ENCODE measurements at places on chromosomes 11 and 22.

DNA sequence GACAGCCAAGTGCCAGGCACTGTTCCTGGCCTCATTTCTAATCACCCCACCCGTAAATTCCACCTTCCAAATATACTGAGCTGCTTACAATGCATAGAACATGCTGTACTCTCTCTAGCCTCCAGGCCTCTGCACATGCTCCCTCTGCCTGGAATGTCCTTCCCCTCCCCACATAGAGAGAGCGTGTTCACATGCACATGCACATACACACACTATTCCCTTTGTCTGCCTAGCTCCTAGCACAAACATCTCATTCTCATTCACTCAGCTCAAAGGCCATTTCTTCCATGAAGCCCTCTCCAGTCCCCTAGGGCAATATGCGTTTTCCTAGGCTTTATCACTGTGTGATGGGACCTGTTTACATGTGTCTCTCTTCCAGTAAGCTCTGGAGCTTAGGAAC lies 144.6 kb downstream of the WT1 start:
- DNase-seq: no peak

GRCh38 chr11:20235164-20235563 lies 74.9 kb upstream of the DBX1 start:
- DNase-seq: no peak

DNA sequence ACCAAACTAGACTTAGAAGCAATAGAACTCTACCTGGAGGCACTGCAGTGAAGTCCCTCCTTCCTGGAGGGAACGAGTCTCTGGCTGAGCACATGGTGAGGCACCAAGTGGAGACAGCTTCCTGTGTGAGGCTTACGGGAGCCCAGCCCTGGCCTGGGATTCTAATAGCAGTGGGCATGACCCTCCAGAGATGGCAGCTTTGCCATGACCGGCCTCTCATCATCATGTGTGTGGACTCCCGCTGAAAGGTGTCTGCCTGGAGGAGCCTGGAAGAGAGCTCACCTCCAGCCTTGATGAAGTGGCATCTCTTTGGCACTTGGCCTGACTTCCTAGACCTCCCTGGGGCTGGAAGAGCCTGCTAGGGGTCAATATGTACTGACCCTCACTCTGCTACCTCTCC lies 8.0 kb downstream of the DGAT2 start:
- no peak for DNase-seq

GRCh38 chr11:39365809-39366436 lies 2093.5 kb downstream of the LRRC4C start:
- no peak for DNase-seq

DNA sequence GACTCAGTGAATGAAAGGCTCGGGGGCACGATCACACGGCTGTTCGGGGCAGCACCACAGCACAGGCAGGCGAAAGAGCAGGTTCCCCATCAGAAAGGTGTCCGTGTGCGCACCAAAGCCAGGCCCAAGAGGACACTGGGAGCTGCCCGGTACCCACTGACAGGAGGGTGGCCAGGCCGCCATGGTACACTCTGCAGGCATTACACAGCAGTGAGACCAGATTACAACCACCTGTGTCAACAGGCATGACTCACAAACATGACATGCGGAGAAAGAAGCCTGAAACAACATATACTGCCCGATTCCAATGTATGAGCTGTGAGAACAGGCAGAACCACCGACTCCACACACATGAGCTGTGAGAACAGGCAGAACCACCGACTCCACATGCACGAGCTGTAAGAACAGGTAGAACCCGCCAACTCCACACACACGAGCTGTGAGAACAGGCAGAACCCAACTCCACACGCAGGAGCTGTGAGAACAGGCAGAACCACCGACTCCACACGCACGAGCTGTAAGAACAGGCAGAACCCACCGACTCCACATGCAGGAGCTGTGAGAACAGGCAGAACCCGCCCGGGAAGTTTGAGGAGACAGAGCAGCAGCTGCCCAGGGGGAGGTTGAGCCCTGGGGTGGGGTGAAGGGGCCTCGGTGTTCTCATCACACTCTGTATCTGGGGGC lies 32.6 kb downstream of the KIAA0930 start:
- no peak for DNase-seq

DNA sequence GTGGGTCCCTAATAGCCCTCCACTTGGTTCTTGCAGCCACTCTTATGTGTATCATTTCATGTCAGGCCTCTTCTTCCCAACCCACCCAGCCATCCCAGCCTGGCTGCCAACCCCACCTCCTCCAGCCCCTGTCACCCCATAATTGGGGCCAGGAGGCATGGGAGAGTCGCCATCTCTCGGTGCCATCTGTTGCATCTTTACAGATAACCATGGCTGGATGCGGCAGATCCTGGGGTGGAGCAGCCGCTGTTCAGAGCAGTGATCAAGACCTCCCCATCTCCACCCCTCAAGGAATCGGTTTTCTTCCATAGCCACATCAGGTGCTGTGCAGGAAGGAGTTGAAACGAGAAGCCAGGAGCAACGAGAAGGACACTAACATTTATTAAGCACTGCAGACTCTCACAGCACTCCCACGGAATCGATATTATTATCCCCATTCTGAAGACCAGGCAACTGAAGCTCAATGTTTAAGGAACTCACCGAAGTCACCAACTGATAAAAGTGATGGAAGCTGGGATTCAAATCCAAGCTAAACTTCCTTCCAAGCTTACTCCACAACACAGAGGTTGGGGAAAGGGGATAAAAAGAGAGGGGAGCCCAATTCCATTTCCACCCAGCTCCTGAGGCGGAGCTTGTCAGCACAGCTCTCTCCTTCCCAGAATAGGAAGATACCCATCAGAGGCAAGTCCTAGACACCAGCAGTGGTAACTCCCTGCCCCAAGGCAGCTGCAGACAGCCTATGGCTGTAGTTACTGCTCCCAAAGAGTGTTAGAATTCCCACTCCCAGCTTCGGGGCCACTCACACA lies 2.7 kb downstream of the SLC43A1 start:
- DNase-seq: no peak

DNA sequence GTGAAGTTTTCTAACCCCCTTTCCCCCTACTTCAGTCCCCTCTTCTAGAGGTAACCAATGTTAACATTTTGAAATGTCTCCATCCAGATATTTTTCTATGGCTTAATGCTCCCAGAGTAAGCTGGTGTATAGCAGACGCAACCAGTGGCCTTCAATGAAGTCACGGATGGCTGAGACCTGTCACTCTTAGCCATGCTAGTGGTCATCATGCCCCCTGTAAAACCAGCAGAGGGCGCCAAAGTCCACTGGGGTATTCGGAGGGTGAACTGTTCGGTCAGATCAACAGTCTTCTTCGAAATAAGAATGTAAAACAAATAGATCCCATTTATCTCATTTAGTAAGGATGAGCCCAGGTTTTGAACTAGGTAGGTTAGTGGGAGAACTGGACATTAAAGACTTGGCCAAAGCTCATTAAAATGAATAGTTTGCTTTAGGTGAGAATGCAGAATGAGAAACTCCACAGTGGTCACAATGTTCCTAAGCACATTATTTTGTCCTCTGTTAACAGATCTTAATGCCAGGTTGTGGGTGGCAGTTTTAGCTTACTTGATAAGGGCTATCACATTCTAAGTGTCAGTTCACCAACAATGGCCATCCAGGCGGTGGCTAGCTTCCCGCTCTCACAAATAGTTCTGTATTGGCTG lies 8.6 kb upstream of the MMP8 start:
- no peak for DNase-seq

- no peak for DNase-seq
Measured at GRCh38 chr11:112624431-112624830, 336.8 kb upstream of the NCAM1 start.

DNA sequence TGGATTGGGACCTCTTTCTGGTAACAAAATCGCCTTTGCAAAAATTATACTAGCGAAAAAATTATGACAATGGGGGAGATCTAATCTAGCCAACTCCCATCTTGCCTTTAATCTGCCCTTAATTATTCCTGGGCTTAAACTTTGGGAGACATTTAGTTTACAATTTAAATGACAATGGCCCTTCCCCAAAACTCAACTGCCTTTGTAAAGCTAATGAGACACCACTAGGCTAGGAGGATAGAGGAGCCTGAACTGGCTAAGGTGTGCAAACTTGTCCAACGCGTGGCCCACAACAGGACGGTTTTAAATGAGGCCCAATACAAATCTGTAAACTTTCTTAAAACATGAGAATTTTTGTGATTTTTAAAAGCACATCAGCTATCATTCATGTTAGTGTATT lies 67.3 kb downstream of the RSF1 start:
- DNase-seq: no peak

DNA sequence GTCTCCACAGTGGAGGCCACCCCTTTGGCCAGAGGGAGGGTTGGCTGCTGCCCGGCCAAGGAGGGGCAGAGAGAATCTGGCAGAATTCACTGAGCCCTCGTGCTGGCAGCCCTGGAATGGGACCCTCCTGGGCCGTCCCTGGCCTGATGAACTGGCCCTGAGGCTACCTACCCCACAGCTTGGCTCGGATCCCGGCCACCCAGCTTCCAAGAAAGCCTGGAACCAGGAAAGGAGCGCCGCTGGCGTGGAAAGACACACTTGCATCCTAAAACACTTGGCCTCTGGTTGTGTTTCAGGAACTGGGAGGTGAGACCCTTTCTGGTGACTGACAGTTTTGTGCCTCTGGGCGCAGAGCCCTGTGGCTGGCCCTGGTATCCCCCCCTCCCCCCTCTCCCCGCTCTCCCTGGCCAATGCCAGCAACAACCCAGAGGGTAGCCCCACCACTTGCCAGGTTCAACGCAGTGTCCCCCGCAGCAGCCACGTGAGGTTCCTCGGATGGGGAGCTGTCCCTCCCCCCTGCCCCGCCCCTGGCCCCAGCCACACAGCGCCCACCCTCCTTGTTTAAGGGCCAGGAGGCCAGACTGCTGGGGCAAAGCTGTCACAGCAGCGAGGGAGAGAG lies 693 bp downstream of the NFAM1 start:
- DNase-seq: no peak

DNA sequence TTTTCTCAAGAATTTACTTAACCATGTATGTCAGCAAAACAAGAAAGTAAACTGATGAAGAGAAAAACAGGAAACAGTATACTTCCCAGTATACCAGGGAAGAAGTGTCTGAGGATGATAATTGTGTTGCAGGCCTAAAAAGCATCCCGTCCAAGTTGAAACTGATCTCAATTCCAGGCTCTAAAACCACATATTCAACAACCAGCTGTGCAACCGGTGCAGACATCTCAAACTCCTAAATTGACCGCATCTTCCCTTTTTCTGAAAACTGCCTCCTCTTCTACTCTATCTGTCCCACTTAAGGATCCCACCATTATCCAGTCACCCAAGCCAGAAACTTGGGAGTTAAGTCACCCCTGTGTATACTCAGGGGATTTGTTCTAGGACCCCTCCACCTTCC lies 47.2 kb downstream of the CCDC83 start:
- DNase-seq: no peak

DNA sequence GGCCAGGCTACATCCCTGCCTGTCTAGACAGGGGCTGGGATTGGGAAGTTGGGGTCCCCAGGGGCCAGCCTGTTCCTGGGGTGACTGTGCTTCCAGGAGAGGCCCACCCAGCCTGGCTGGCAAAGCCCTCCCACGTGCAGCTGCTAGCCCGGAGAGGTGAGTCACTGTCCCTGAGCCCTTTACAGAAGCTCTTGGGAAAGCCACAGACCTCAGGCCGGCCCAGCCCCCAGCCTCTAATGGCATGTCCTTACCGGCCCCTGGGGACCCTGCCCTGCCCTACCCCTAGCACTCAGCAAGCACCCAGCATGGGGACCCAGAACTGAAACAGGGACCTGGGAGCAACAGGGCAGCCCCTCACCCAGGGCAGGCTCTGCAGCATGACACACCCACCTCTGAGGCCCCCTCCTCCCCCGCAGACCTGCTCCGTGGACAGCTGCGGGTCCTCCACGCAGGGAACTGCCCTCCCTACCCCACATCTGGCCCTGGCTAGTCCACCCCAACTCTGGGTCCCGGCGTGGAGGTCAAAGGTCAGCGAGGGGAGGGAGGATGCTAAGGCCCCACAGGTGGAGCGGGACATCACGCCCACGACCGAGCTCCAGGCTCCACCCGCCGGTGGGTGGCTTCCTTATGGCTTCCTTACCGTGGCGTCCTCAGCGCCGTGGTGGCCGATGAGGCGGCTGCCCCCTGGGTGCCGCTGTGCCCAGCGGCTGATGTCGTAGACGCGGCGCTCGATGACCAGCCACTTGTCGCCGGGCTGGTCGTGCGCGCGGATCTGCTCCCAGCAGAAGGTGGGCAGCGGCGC lies 615 bp downstream of the FADS3 start:
- DNase-seq: no peak

- DNase-seq: no peak
Measured at GRCh38 chr11:122339436-122340060, 223.5 kb upstream of the BLID start.

DNA sequence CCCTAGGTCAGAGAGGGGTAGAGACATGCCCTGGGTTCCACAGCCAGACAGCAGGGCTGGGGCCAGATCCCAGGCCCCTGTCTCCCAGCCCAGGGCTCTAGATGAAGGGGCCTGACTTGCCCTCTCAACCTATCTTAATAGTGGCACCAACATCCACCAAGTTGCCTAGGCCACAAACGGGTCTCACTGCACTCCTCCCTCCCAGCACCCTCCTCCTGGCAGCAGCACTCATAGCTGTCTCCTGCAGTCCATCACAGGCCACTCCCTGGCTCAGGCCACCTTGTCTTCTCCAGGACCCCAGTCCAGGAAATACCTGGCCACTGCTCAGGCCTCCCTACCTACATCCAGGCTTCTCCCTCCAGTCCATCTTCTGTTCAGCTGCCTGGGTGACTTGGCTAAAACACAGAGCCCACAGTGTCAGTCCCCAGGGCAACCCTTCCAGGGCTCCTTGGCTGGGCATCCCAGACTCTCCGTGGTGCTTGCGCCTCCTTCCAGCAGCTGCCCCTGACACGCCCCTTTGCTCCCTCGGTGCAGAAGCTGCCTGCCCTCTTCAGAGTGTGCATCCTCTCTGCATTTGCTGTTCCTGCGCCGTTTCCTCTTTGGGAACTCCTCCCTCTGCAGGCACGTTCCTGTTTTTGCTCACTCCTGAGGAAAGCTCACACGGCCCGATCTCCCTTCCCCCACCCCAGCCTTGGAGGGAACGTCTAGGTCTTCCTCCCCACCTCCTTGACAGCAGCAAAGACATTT lies 40.5 kb downstream of the LRRC32 start:
- no peak for DNase-seq

DNA sequence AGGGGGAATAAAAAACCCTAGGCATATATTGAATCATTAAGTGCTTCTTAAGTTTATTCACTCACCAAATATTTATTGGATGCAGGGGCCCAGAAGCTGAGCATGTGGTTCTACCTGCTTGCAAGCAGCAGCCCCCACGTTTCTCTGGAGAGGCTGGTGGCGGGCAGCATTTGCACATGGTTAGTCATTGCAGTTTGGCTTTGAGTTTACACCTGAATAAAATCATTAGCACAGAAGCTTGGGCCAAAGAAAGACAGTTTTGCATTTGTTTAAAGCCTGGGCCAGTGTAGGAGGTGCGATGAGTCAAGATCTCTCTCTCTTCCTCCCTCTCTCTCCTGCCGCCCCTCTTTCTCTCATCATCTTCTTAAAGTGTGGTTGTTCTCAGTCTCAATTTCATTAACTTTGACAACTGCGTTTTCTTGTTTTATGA lies 72.6 kb downstream of the C22orf31 start:
- no peak for DNase-seq

DNA sequence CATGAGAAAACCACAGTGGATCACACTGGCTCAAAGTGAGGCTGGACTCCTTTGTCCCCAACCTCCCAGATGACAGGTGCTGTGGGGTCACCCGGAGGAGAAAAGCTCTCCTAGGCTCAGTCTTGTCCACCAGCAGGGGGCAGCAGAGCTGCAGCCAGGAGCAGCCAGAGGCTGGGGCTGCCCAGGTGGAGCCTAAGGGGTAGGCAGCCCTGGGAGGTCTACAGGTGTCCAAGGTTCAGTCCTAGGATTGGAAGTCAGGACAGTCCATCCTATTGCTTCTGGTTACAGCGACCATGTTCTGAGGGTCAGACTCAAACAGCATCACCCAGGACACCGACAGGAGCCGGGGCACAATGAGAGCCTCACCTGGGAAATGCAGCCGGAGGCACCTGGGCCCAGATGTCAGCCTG lies 77.6 kb upstream of the IGLL5 start:
- DNase-seq: no peak
